ENCODE measurements at places on chromosomes 5 and 9. TPM values are rescaled to one million over a fixed set of nuclear protein-coding genes. Genes with fewer than 3 reads are reported as not detected.

Gene AHRR
- 0.30 TPM for total RNA-seq

Gene IER5L
- 5.5 TPM for total RNA-seq

Gene DNAJC21
- 39.1 TPM for total RNA-seq

Gene ANKRD31
- total RNA-seq = 0.08 TPM

Gene PDLIM4
- total RNA-seq = 96.7 TPM

Gene SPAAR
- 3.8 TPM for total RNA-seq

Gene CAMLG
- 21.9 TPM for total RNA-seq

Gene SLC6A7
- total RNA-seq = not detected

Gene TTC23L
- not detected for total RNA-seq

Gene SPINK5
- total RNA-seq = 2.3 TPM

Gene FRRS1L
- 4.3 TPM for total RNA-seq

Gene TMEM252
- total RNA-seq = not detected

Gene IFNE
- total RNA-seq = not detected

Gene SLC9A3
- 2.3 TPM for total RNA-seq

DNA sequence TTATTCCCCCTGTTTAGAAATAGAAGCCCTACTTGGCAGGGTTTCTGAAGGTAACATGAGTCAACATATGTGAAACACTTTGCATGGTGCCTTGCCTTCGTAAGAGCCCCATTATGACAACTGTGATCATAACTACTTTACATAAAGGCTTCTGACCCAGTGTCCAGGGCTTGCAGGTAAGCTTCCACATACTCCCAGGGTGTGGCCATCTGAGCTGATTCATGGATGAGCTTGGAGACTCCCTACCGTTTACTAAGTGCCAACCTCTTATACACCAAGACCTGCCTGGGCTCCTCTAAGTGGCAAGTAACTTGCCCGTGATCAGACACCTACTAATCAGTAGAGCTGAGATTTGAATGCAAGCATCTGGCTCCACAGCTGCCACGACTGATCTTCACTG, 62.8 kb upstream of the C5orf58 start:
- DNase-seq = no peak

DNA sequence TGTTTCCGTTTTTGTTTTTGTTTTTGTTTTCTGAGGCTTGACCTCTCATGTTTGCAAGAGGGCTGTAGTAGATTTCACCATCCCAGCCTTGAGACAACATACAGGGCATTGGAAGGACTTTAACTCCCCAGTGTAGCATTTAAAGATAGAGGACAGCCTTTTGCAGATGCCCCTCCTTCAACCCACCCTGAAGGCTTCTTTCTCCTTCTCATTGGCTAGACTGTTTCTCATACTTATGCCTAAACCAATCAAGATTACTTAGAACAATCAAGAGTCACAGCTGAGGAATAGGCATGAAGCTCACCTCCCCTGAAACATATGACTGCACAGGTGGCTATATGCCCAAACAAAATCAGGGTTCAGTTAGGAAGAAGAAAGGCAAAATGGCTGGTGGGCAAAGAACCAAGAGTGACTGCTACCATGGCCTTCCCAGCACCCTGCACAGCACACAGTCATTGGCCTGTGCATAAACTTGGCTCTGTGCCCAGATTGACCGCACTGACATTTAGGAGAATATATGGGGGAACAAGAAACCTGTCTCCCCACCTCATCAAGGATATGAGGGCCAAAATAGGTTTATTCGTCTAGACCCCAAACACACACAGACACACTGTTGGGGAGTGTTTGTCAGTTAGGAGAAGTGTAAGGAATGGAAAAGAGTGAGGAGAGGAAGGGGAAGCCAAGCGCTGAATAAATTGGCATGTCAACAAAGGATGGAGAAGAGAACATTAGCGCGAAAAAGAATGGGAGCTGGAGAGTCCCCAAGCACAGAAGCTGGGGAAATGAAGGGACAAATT, 137.3 kb upstream of the RANBP3L start:
- no peak for DNase-seq

- no peak for DNase-seq
These were observed 19.6 kb downstream of the ZNF131 start for GRCh38 chr5:43140286-43140685.

GRCh38 chr9:38358390-38359296, 33.9 kb upstream of the ALDH1B1 start:
- no peak for DNase-seq

- no peak for DNase-seq
These were observed 1016.4 kb upstream of the DMAC1 start for GRCh38 chr9:8815931-8816330.

- no peak for DNase-seq
These were observed 210.2 kb upstream of the ADCY2 start for GRCh38 chr5:7185742-7186141.

- no peak for DNase-seq
These were observed 350.5 kb upstream of the DAB2 start for GRCh38 chr5:39775086-39775796.

GRCh38 chr5:122114501-122114900, 14.8 kb upstream of the ZNF474 start:
- no peak for DNase-seq

DNA sequence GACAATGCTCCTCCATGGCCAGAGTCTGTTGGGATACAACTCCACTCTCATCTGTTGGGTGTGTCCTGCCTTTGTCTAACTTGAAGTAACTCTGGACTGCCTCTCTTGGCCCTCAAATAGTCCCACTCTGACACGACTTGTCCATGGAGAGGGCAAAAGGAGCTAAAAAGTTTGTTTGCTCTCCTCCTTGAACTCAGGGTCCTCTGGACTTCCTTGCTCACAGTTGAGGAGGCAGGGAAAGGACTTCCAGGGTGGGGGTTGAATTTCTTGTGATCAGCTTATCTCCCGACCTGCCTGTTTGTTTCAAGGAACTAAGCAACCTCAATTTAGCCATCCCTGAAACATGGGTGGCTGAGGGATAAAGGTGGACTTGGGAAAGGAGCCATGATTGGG, 11.7 kb downstream of the DNAJB5 start:
- no peak for DNase-seq

GRCh38 chr5:17828681-17829080, 194.4 kb downstream of the TAF11L14 start:
- no peak for DNase-seq

DNA sequence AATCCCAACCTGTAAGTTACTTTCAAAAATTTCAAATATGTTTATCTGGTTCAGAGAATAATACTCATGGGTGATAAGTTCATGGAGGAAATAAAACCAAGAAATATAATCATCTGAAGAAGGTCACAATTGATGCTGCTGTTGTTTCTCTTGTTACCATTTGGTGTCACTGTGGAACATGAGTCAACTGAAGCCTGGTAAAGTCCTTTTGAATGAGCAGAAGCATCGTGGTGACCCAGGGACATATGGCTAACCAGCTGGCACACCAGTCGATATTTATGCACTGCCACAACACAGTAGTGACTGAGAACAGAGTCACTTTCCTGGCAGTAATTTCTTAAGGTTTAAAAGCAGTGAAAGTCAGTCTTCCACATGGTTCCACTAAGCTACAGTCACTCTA, 612.9 kb upstream of the TLE4 start:
- no peak for DNase-seq

- no peak for DNase-seq
These were observed 836 bp downstream of the PCSK5 start for GRCh38 chr9:75891277-75891741.

- DNase-seq = no peak
These were observed 132.6 kb upstream of the FSTL4 start for GRCh38 chr5:133744960-133745308.

DNA sequence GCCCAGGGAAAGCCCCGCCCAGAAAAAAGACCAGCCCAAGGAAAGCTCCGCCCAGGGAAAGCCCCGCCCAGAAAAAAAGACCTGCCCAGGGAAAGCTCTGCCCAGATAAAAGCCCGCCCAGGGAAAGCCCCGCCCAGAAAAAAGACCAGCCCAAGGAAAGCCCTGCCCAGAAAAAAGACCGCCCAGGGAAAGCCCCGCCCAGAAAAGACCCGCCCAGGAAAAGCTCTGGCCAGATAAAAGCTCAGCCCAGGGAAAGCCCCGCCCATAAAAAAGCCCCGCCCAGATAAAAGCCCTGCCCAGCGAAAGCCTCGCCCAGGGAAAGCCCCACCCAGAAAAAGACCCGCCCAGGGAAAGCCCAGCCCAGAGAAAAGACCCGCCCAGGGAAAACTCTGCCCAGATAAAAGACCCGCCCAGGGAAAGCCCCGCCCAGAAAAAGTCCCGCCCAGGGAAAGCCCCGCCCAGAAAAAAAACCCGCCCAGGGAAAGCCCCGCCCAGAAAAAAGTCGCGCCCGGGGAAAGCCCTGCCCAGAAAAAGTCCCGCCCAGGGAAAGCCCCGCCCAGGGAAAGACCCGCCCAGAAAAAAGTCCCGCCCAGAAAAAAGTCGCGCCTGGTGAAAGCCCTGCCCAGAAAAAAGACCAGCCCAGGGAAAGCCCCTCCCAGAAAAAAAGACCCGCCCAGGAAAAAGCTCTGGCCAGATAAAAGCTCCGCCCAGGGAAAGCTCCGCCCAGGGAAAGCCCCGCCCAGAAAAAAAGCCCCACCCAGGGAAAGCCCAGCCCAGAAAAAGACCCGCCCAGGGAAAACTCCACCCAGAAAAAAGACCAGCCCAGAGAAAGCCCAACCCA, 11.9 kb downstream of the GRIN1 start:
- DNase-seq = no peak

DNA sequence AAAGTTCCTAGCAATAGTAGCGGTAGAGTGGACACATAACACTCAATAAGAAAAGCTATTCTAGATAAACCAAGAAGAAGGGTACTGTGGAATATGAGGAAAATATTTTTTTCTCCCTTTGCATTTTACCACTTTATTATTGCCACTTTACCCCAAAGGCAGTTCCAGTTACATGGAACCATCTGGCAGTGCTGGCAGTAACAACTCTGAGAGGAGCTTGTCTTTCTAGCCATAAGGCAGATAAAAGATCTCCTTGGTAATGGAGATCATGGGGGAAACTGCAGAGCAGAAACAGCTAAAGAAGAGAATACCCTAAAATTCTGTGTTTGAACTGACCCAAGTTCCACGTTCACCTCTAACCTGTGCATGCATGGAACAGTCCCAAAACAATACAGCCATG, 38.5 kb downstream of the UBTD2 start:
- no peak for DNase-seq

- DNase-seq = no peak
These were observed 227.6 kb upstream of the C9orf72 start for GRCh38 chr9:27800692-27801370.

DNA sequence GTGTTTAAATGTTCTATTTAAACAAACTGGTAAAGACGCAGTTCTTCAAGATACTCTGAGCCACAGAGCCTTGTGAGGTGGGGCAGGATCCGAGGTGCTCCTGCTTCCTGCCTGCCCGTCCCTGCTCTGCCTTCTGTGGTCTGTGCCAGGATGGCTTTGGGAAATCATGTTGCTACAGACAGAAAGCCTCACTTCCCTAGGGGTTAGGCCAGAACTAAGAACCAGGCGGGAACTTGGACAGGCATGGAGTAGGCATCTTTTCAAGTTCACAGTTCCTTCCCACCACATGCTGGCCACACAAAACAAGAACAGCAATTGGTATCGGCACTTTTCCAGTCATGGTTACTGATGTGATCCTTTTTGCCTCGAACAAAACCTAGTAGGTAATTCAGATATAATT, 67.7 kb upstream of the SPOCK1 start:
- DNase-seq = no peak

- DNase-seq = no peak
These were observed 1307.9 kb upstream of the CDH6 start for GRCh38 chr5:29885595-29885994.

DNA sequence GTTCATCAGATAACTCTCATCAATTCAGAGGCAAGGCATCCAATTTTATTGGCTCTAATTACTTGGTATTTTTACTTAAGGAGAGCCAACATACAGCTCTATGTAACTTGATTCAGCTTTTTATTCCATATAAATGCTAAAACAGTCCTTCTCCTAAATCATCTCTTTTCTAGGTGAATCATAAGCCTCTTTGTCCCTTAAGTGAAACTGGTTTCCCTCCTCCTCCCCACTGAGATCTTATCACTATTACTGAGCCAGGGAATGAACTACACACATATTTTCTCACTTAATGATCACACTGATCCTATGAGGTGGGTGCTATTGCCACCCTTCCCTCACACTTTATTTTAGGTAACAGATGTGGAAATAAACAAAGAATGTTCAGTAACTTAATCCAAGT, 1143.8 kb downstream of the MAT2B start:
- DNase-seq = no peak

DNA sequence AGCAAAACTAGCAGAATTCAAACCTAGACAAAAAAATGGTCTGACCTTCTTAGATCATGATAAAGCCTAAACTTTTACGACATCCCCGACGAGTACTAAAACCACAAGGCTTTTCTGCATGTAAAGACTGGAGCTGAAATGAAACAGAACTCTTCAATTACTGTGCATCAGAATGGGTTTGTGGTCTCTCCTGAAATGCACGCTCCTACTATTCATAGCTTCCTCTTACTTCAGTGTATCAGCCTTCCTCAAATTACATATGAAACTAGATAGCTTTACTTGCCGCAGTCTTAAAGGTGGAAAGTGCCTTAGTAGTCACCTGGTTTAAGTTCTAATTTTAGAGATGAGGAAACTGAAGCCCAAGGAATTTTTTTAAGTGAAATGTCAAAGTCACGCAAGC, 24.6 kb upstream of the MED10 start:
- DNase-seq = no peak

DNA sequence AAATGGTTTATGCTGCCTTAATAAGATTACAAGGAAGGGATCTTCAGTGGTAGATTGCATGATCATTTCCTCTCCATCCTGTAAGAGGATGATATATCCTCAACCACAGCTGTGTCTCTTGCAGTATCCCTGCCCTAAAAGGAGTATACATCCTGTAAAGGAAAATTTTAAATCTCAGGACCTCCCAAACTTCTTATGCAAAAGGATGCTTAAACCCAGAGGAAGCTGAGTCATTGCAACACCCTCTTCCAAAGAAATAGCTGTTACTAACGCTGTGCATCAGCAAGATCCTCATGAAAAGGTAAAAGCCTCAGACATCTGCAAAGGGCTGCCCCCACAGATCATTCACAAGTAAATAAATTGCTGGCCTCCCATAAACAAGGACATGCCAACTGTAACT, 599.0 kb downstream of the PRELID2 start:
- no peak for DNase-seq

- no peak for DNase-seq
These were observed 2.8 kb downstream of the PLK2 start for GRCh38 chr5:58457050-58457449.

DNA sequence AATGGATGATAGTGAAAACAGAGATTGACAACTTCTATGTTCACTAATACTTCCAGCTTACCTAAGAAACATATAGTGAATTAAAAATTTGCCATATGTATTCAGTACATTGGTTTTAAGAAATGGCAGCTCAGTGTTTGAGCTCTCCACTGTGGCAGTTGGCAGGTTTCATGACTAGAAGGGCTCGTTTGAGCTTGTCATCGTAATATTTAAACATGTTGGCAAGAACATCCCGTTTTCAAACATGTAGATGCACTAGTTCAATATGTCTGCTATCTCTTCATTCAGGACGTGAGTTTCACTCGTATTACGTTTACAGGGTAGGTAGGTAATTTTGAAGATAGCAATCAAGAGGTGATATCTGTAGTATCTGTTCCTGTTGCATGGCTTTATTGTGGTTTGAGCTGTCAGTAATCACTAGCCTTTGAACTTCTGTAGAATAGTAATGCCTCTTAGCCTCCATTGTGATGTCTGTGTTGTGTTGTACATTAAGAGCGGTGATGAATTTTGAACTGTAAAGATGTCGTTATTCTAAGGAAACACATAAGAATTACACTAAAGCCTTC, 74.8 kb downstream of the NLN start:
- no peak for DNase-seq
